Kidney epithelial cell (primary cell): ENCODE measurements at places on chromosomes 3 and 15. TPM values are rescaled to one million over a fixed set of nuclear protein-coding genes. Genes with fewer than 3 reads are reported as not detected.

Gene RTP3
- total RNA-seq: not detected in 2 replicates

Gene PLS1
- total RNA-seq: 15.6 and 21.8 TPM in 2 replicates

Gene TMEM39A
- 27.7 and 52.9 TPM in 2 replicates for total RNA-seq

Gene AMIGO3
- 2.9 TPM in 1 of 2 replicates, not detected in the other for total RNA-seq

Gene CEMIP
- total RNA-seq: under 0.01 and 0.07 TPM in 2 replicates

Gene ITIH1
- not detected in 2 replicates for total RNA-seq

Gene KCTD6
- 6.5 and 7.6 TPM in 2 replicates for total RNA-seq

Gene CHRNA7
- 2.7 and 4.8 TPM in 2 replicates for total RNA-seq
